ENCODE measurements at places on chromosomes 5 and 9. TPM values are rescaled to one million over a fixed set of nuclear protein-coding genes. Genes with fewer than 3 reads are reported as not detected.

The HEMGN gene
- total RNA-seq: not detected

The PROB1 gene
- 0.33 TPM for total RNA-seq

The FCN1 gene
- not detected for total RNA-seq

The EGFLAM gene
- not detected for total RNA-seq

The NR2F1-AS1 gene
- 3.8 TPM for total RNA-seq

The TTLL11 gene
- total RNA-seq: 3.6 TPM

The ATG12 gene
- 51.0 TPM for total RNA-seq

The PIP5K1B gene
- total RNA-seq: not detected

The PKD2L2 gene
- 0.03 TPM for total RNA-seq

The SLC6A7 gene
- not detected for total RNA-seq

The KLF4 gene
- total RNA-seq: 13.3 TPM

The C9orf50 gene
- not detected for total RNA-seq

The FOXD4L5 gene
- total RNA-seq: not detected

The PCDHB8 gene
- total RNA-seq: 0.42 TPM

The TYRP1 gene
- total RNA-seq: not detected

The PDE6A gene
- total RNA-seq: 0.08 TPM

The CBY3 gene
- not detected for total RNA-seq

The ANKRD31 gene
- total RNA-seq: 0.12 TPM

The NSUN2 gene
- 95.5 TPM for total RNA-seq

The RGMB gene
- 8.1 TPM for total RNA-seq

The HSDL2 gene
- total RNA-seq: 28.2 TPM

The MEGF10 gene
- not detected for total RNA-seq

The GHR gene
- total RNA-seq: not detected

The DOK3 gene
- 4.7 TPM for total RNA-seq

Measured in A549 treated with CpdA at 1 μM for 4 hours (cell line).